ENCODE measurements at places on chromosomes 16 and 17.

DNA sequence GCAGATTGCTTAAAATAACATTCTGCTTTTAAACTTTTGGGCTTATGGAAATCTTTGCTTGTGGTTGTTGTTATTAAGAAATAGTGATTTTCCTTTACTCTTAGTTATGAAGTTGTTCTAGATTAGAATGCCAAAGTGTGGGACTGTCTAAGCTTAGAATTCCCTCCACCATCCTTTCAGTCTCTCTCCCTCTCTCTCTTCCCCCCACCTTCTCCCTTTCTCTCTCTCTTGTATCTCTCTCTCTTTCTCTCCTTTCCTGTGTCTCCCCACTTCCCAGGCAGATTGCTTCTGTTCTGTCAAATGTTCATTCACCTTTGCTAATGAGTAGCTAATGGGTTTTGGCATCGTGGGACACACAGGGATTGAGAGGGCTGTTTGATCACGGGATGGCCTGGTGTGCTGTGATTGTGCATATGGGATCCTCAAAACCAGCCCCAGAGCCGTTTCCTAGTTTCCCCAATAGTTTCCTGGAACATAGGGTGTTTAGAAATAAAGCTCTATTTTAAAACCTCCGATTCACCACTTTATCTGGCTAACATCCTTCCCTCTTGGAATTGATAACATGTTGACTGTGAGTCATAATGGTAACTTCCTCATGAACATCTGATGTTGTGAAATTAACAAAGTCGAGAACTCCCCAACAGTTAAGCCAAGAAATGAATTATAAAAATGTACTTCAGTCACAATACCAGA, 502.6 kb downstream of the TMEM114 start:
- DNase-seq, result no peak

GRCh38 chr16:4328046-4328781, 12.3 kb downstream of the GLIS2 start:
- peak; percentile 80 for DNase-seq

DNA sequence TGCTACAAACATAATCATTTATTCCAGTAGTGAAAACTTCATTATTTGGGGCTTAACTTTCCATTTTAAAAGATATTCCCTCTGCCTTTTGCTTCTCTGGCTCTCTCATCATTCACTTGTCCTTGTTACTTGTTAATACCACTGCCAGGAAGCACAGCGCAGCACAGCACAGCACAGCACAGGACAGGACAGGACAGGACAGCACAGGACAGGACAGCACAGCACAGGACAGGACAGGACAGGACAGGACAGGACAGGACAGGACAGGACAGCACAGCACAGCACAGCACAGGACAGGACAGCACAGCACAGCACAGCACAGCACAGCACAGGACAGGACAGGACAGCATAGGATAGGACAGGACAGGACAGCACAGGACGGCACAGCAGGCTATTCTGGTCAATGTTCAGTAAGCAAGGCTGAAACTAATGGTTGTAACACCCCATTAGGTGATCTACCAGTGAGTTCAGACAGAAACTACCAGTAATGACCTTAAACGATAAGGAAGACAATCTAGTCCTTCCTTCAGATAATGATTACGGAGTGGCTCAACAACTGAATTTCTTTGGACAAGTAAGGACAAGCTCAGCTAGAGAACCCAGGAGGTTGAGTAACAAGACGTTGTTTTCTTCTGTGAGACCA, 31.9 kb downstream of the COG1 start:
- no peak for DNase-seq

GRCh38 chr17:28371245-28372202, at the start of gene SARM1:
Gene SARM1 (plus strand): TSS chr17:28371694. CDS start chr17:28372033, 339 bp downstream.
- peak; percentile 82 for DNase-seq

GRCh38 chr17:34397265-34397664, 34.2 kb upstream of the CCL1 start:
- no peak for DNase-seq

DNA sequence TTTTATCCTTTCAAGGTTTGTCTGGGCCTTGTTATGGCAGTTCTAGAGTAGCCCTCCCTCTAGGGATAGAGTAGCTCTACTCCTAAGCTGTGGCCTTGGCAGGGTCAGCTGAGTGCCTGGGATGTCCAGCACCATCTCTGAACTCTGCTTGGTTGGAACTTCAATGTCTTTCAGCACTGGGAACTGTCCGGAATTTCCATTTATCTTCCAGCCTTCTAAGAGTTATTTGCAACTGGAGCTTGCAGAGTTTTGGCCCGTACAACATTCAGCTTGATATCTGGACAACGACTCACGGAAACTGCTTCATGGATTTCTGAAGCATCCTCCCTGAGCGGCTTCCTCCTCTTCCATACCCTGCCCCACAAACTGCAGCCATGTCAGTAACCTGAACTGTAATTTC, 22.9 kb downstream of the MMD start:
- no peak for DNase-seq

GRCh38 chr17:7133424-7133823, 18.8 kb upstream of the ASGR2 start:
- no peak for DNase-seq

GRCh38 chr17:37839196-37839978, 84.8 kb upstream of the TBC1D3K start:
- DNase-seq, result no peak

GRCh38 chr17:28318759-28319597, at the start of gene TMEM97:
Gene TMEM97 (plus strand): TSS chr17:28319200. CDS start chr17:28319240, 40 bp downstream.
- peak; percentile 96 for DNase-seq

GRCh38 chr16:49200223-49200820, 81.3 kb downstream of the CBLN1 start:
- DNase-seq, result no peak

DNA sequence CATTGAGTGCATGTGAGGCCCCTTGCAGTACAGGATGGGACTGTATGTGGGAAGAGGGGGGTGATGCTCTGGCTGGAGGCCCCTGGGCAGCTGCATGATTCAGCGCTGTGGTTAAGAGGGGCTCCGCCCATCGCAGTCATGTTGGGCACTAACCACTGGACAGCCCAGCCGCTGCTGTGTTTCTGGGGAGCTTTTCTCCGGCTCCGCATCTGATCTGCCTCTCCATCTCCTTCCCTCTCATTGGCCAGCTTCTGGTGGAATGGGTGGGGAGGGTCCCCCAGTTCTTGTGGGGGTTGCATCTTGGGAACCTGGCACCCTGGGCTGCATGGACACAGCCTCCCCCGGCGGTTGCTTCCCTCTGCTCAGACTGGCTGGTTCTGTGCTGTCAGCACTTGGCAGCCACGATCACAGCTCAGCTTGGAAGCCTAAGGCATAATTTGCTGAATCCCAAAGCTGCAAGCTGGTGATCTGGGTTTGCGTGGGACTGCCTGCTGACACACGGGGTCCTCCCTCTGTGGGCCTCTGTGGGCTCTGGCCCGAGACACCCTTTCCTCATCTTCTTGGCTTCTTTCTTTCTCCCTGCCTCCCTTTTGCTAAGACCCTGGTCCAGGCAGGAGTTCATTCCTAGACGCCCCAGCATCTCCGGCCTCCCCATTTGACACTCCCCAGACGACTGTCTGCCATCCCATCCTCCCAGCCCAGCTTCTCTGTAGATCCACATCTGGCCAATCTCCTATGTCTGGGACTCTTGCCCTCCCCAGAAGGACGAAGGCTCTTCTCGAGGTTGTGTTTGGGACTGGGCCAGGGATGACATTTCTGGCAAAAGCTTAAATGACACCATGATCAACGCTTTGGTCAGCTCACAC, 168.3 kb downstream of the SEC14L1 start:
- no peak for DNase-seq

- no peak for DNase-seq
These were observed 149.2 kb downstream of the MAF start for GRCh38 chr16:79451196-79451816.

DNA sequence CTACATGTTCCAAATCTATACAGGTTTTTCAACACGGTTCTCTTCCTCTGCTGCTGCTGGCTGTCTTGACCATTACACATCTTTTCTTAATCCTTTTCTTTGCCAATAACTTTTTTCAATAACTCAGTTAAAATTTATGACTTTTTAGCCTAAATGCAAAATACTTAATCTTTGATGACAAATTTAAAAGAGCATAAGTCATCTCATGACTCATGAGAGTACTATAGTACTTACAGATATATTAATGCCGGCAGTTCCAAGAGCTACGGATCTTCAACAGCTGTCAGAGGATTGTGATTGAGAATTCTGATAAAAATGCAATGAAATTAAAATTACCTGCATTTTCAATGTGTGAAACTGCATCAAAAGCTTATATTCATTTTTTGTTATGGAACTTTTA, 105.5 kb downstream of the KPNA2 start:
- no peak for DNase-seq

- DNase-seq, result no peak
These were observed 59.2 kb upstream of the TANC2 start for GRCh38 chr17:62906881-62907280.

GRCh38 chr17:57853695-57854094, 3.9 kb upstream of the MRPS23 start:
- no peak for DNase-seq

DNA sequence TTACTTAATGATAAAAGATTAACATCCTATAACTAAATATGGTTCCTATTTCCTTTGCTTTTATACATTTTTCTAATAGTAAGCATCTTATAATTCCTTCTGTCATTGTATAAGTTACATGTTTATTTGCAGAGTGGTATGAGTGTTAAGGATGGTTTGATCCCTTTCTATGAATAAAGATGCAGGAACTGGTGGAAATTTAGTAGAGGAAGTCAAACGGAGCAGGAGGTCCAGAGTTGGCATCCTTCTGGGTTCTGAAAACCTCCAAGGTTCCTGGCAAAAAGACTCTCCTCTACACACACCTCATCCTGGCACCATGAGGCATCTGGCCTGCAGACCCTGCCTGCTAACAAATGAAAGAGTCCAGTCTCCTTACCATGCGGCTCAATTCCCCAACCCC, 296.8 kb downstream of the SOX9 start:
- DNase-seq, result no peak

GRCh38 chr16:84398701-84399100, 30.4 kb downstream of the ATP2C2 start:
- DNase-seq, result no peak

- no peak for DNase-seq
These were observed 16.6 kb downstream of the TMEM204 start for GRCh38 chr16:1550069-1550468.

DNA sequence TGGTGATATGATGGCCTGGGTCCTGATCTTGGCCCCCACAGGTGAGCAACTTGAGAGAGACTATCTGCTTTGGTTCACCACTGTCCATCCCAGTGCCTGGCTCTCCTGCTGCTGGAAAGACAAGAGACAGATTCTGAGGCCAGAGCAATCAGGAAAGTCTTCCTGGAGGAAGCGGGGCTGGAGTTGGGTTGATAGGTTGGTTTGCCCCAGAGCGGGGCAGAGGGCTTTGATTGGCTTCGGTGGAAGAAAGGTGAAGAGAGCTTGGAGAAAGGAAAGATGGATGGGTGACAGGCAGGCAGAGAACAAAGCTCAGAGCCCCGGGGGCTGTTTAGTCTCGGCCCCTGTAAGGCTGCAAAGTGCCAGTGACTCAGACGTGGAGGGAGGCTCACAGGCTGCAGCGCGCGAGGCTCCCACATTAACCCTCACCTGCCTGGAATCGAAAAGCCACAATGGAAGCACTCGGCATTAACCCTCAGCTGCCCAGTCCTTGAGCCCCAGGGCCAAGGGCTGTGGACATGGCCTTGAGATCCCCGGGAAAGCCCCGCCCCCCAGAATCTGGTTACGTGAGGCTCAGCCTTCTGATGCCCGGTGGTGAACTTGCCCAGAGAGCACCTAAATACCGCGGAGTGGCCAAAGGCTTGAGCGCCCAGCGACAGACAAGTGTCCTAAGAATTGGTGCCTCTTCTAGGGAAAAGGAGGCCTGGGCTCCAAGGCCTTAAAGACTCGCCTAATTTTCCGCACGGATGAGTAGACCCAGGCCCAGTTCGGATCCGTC, 996 bp upstream of the CPNE2 start:
- no peak for DNase-seq

DNA sequence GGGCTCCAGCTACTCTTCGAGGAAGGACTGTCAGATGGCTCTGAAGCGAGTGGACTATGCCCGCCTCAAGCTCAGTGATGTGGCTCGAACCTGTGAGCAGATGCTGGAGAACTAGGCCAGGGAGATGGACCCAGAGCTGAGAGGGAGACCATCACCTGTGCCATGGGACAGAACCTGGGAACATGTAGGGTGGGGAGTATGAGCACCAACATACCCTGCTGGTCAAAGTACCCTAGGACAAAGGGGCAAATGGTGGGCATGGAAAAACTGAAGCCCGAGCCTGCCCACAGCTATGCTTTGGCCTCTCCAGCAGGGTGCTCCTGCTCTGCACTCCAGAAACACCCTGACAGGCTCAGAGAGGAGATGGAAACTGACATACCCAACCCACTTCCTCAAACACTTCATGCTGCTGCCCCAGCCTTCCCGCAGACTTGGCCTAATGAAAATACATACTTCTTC, 1.9 kb downstream of the MED11 start:
- DNase-seq, result no peak

- no peak for DNase-seq
These were observed 647.3 kb downstream of the WWOX start for GRCh38 chr16:78746718-78747117.

DNA sequence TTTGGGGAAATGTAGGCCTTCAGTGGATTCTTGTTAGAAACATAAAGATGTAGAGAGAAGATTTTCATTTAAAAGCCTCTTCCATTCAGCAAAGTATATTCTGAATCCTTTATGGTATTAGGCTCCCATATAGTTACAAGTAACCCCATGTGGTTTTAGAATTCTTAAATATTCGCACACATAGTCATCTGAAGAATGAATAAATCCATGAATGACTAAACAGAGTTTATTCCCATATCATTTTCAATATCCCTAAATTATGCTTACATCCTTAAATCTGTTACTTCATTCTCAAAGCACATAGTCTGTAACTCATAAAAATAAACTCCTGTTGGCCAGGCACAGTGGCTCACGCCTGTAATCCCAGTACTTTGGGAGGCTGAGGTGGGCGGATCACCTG, 962.1 kb downstream of the KCNJ18 start:
- DNase-seq, result no peak

GRCh38 chr16:72291121-72291520, 119.2 kb upstream of the PMFBP1 start:
- DNase-seq, result no peak

DNA sequence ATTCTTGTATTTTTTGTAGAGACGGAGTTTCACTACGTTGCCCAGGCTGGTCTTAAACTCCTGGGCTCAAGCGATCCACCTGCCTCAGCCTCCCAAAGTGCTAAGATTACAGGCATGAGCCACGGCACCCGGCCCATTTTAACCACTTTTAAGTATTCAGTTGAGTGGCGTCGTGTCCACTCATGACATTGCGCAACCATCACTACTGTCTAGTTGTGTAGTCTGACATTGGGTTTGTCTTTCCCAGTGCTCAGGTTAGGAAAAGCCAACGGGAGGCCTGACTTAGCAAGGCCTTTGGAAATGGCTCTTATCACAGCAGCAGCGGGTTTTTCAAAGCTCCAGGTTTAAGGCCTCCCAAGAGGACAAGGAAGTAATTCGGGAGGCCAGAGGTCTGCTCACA, 58.7 kb downstream of the LITAF start:
- DNase-seq, result no peak

GRCh38 chr16:78990309-78990701, 610.2 kb downstream of the MAF start:
- no peak for DNase-seq

DNA sequence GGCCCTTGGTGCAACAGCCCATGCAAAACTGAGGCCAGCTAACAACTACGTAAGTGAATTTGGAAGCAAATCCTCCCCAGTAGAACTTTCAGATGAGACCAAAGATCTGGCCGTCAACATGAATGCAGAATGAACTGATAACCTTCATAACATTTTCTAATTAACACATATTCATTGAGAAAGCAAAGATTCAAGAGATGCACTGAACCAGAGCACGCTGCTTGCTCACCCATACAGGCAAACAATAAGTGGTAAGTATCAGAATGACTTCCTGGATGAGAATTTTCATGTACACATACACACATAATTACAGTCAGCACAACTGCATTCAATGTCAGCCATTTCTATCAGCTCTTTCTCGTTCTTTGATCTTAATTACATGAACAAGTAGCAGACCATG, 30.6 kb downstream of the XYLT1 start:
- no peak for DNase-seq

Data from left forelimb (tissue), 1 donor.